ENCODE measurements at places on chromosomes 6 and 20.
A peak's percentile ranks its signal among the peaks of the same experiment; 100 is the strongest.

DNA sequence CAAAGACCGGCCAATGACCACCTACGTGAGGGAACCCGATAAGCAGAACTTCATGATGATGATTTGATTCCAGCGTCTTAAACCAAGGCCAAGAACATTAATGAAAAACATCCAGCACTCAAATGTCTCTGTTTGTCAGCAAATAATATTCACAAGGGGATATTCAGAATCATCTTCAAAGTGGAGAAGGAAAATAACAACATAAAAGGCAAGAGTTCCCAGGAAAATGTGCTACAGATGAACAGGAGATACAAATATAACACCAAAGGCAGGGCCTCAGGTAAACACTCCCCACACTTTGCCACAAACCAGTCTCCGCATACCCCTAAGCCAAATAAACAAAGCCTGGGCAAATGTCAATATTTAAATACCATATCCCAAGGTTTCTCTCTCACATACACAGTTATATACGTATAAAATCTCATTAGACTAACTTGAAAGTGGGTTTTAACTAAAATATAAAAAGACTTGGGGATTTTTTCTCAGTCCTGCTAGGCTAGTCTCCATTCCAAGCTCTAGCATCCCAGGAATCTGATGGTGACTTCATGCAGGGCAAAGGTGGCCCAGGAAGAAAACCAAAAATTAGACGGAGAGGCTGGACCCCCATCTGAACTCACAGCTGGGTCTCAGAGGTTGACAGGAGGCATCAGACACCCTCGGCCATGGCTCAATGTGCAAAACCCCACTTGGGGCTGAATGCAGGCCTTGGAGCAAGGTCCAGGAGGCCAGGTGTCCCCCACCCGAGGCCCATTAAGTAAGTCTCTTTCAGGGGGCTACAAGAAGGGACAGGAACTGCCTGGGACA lies 32.1 kb downstream of the TRAM2 start:
- DNase-seq = no peak

DNA sequence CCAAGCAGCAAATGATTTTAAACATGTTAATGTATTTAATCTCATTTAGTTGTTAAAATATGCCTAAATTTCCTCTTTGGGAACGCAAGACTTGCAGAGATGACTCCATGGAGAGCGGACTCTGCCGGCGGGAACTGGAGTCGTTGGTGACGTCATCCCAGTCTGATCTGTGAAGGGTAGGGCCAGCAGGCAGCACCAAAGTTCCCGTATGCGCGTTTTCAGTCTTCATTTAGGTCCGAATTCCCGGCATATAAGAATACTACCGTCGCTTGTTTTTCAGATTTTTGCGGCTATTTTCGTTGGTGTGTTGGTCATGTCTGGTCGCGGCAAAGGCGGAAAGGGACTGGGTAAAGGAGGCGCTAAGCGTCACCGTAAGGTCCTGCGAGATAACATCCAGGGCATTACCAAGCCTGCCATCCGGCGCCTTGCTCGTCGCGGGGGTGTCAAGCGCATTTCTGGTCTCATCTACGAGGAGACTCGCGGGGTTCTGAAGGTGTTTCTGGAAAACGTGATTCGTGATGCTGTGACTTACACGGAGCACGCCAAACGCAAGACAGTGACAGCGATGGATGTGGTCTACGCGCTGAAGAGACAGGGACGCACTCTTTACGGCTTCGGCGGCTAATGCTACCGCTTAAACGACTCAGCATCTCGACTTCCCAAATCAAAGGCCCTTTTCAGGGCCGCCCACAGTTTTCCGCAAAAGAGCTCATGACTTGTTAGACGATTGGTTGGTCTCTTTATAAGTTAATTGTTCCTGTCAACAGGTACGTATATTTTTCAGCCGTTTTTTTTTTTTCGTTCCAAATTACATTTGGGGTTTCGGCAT lies 117.3 kb downstream of the HFE start:
- DNase-seq = peak; percentile 86

GRCh38 chr6:88561954-88562315 lies 395.8 kb upstream of the CNR1 start:
- DNase-seq = no peak

- peak; percentile 17 for DNase-seq
Measured at GRCh38 chr6:157272866-157273755, 50.2 kb downstream of the TMEM242 start.

DNA sequence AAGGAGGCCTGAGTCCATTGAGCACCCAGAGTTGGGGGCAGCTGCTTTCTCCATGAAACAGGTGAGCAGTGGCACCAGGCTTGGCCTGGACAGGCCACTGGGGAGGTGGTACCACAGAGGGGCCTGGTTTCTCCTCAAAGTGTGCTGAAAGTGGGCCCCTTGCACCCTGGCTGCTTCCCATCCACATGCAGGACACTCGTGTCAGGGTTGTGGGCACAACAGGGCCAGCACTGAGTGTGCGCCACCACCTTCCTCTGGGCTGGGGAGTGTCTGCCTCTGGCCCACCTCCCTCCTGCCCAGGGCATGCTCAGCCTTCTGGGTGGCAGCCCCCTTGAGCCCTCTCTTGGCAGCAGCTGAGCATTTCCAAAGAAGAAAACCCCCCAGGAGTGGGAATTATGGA lies 5.2 kb upstream of the SLC22A1 start:
- DNase-seq = no peak

DNA sequence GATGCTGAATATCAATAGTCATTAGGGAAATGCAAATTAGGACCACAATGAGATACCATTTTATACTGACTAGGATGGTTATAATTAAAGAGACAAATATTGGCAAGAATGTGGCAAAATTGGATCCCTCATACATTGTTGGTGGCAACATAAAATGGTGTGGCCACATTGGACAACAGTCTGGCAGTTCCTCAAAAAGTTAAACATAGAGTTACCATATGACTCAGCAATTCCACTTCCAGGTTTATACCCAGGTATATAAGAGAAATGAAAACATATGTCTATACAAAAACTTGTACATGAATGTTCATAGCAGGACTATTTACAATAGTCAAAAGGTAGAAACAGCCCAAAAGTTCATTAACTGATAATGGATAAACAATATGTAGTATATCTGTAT lies 2.0 kb upstream of the CRIP3 start:
- DNase-seq = no peak

- no peak for DNase-seq
Measured at GRCh38 chr6:39821742-39822532, 29.8 kb downstream of the DAAM2 start.

DNA sequence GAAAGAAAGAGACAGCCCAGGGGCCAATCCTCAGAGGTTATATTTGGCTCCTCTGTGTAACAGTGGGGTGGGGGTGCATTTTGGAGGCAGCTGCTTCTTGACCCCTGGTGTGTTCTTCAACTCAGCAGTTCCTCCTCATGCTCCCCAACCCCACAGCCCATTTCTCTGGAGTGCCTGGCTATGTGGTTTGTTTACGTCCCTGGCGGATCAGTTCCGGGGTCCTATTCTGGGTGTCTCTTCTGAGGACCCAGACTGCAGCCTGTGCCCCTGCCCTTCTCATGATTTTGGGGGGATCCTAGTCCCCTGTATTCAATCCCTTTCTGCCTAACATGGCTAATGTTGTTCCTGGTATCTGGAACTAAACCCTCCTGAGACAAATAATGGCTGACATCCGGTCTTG lies 70.5 kb upstream of the SULF2 start:
- no peak for DNase-seq

- DNase-seq = no peak
Measured at GRCh38 chr6:163640641-163641040, 226.1 kb downstream of the QKI start.

GRCh38 chr6:75396005-75396800 lies 97.4 kb downstream of the FILIP1 start:
- DNase-seq = no peak

DNA sequence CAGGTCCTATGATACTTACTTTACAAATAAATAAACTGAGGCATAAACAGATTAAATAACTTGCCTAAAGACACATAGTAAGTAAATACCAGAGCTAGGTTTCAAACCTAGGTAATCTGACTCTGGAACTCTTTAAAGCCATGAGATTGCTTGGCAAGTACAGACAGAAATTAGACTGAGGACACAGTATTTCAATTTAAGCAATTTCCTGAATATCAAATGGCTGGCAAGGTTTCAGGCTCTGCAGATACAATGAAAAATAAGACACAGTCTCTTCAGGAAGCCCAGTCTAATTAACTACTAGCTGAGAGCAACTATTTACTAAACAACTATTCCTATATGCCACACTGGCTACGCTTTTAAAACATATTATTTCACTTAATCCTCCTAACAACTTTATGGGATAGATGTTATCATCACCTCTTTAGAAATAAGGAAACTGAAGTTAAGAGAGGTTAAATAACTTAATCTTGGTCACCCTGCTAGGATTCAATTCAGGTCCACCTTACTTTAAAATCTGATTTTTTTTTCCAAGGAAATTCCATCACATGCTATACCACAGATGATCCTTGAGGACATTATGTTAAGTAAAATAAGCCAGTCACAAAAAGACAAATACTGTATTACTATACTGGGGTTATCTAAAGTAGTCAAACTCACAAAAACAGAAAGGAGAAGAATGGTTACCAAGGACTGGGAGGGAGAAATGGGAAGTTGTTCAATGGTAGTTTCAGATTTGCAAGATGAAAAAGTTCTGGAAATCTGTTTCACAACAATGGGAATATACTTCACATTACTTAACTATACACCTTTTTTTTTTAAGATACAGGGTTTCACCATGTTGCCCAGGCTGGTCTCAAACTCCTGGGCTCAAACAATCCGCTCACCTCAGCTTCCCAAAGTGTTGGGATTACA lies 4.1 kb downstream of the TRPC4AP start:
- DNase-seq = no peak

DNA sequence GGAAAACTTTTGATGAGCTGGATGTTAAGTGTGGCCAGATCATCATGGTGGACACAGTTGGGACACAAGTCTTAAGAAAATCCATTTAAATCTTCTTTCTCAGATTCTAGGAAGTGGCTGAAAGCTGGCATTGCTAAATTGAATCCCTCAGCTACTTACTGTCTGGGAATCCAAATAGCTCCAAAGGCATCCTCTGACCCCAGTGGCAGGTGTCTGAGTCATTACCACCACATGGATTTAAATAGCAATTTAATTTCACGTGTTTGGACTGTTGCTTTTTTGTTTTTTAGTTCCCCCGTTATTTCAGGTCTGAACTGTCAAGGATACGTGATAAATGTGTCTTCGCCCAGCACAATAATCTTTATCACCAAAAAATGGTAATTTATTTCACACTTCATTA lies 33.2 kb upstream of the HDGFL1 start:
- DNase-seq = no peak
